Progenitor cell of endocrine pancreas (in vitro differentiated cells): ENCODE measurements at places on chromosomes 2 and 18. TPM values are rescaled to one million over a fixed set of nuclear protein-coding genes. Genes with fewer than 3 reads are reported as not detected.

DNA sequence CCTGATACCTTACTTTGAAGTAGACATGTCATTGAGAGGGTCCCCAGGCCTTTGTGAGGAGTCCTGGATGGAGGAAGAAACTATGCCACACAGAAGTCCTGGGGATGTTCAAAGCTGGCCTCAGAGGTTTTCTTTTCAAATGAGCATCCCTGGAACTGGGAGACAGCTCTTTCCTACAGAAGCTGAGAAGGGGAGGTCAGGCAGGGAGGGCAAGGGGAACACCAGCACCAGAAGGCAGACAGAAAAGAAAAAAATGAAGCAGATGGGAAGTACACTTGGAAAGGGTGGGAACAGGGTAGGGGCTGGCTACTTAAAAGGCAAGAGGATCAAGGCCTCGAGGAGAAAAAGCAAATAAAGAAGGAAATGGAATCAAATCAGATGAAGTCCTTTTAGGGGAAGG, 120.0 kb downstream of the FMNL2 start:
- peak overlapping the region; percentile 20 for H3K4me3 ChIP-seq
- H3K27ac ChIP-seq: peak overlapping the region; percentile 87
- peaks cover 3% of the 10 kb centered on the region for H3K36me3 ChIP-seq
- peaks cover 42% of the 10 kb centered on the region for H3K4me1 ChIP-seq
- DNase-seq: no peak

DNA sequence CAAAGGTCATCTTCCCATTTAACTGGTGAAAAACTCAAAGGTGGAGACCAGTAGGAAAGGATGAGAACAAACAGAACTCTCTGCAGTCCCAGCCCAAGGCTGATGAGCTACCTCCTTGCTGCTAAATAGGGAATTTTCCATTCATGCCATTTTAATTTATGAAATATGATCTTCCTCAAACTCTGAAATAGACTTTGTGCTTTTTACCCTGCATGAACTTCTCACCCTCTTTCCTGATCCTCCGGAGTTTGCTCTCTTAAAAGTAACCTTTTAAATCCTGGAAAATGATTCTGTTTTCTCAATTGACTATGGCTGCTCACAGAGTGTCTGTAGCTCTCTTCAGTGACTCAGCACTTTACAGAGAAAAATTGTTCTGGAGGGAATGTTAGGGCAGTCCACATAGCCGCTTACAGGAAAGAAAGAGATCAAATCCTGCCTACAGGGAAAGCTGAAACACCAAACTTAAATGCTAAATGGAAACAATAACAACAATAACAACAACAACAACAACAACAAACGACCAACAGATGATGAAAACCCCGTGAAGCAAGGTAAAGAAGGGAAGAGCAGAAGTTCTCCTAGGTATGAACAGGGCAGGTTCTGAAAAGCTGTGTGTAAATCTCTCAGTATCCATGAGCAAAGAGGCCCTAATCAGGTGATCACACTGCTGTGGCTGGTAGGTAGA, 79.8 kb upstream of the SESTD1 start:
- DNase-seq: no peak
- H3K27ac ChIP-seq: peak overlapping the region; percentile 53
- no peak overlapping the region for H3K4me3 ChIP-seq
- no peaks in the 10 kb centered on the region for H3K36me3 ChIP-seq
- peaks cover 9% of the 10 kb centered on the region for H3K4me1 ChIP-seq
- no peaks in the 10 kb centered on the region for H3K27me3 ChIP-seq

- H3K4me1 ChIP-seq: peaks cover 3% of the 10 kb centered on the region
- no peaks in the 10 kb centered on the region for H3K36me3 ChIP-seq
- H3K27me3 ChIP-seq: no peaks in the 10 kb centered on the region
- H3K4me3 ChIP-seq: no peak overlapping the region
- no peak for DNase-seq
- no peak overlapping the region for H3K27ac ChIP-seq
Observed at GRCh38 chr18:3332376-3332775, 70.4 kb downstream of the MYL12B start.

GRCh38 chr2:177031438-177032180, 181.0 kb upstream of the HNRNPA3 start:
- DNase-seq: no peak
- H3K4me3 ChIP-seq: no peak overlapping the region
- H3K27ac ChIP-seq: no peak overlapping the region
- peaks cover 10% of the 10 kb centered on the region for H3K4me1 ChIP-seq
- no peaks in the 10 kb centered on the region for H3K36me3 ChIP-seq
- H3K27me3 ChIP-seq: peaks cover 20% of the 10 kb centered on the region

DNA sequence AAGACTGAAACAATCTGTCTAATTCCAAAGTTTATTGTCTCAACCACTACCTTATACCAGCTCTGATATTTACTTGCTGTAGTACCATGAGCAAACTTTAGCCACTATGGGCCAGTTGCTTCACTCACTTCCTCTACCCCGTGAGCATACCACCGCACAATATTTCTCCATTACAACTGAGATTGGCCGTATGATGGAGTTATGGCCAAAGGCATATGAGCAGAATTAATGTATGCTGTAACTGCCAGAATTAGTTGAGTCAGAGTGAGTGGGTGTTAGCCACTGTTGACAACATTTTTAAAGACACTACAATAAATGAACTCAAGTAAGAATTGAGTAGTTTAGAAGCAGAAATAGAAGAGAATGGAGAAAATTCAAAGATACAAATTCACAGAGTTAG, 69.7 kb downstream of the LRATD1 start:
- no peaks in the 10 kb centered on the region for H3K27me3 ChIP-seq
- no peaks in the 10 kb centered on the region for H3K4me1 ChIP-seq
- no peak for DNase-seq
- H3K27ac ChIP-seq: no peak overlapping the region
- no peaks in the 10 kb centered on the region for H3K36me3 ChIP-seq
- H3K4me3 ChIP-seq: no peak overlapping the region

DNA sequence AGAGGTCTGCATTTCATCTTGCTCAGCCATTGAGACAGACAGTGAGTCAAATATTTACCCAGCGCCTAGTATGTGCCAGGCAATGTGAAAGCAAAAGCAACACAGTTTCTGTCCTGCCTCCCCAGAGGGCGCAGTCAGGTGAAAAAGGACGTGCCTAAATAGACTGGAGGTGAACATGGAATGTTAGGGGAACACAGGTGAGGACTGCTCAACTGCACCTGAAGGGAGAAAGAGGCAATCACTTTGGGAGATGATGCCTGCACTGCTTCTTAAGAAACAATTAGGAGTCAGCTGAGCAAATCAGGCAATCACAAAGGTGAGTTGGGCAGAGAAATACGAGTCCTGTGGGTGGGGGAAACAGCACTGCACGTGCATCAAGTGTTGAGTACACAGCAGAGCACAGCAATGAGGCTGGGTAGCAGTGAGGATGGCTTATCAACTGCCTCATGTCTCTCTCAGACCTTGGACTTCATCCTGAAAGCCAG, 218.3 kb upstream of the SMAD7 start:
- peaks cover 7% of the 10 kb centered on the region for H3K36me3 ChIP-seq
- no peak for DNase-seq
- no peak overlapping the region for H3K27ac ChIP-seq

GRCh38 chr18:59159986-59160385, 20.3 kb downstream of the SEC11C start:
- no peak overlapping the region for H3K4me3 ChIP-seq
- no peak for DNase-seq
- H3K4me1 ChIP-seq: peaks cover 3% of the 10 kb centered on the region
- no peak overlapping the region for H3K27ac ChIP-seq
- H3K27me3 ChIP-seq: no peaks in the 10 kb centered on the region

DNA sequence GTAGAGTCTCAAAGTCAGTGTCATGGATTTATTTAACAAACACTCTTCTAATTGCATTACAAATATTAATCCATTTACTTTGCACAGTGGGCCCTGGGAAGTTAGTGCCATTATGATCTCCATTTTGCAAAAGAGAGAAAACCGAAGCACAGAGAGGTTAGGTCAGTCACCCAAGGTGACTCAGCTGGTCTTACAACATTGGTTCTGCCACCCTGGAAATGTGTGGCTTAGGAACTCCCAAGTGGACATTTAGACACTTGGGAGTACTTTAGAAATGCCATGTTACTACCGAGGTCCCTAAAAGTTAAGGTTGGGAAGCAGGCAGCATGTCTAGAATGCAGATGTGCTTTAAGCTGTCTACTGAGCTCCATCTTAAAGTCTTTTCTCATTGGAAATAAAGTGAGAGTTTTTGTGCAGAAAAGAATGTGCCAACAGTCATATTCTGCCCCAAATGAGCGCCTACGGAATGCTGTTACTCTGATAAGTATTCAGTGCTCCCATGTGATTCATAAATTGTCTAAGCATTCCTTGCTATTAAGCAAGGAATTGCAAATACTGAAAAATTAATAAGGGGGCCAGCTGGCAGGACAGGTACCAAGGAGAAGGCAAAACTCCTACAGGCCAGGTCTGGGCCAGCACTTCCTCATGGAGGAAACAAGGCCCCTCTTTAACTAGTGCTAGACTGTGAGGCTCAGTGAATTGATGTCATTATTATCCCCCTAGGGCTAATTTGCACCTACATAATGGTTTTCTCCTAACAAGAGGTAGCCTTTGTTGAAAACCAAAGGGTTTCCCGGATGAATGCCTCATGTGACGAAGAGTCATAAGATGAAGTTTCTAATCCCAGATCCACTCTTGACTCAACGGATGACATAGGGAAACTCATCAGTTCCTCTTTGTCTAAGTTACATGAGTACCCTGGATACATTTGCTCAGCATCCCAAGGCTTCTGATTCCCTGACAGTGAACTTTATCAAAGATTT, 16.3 kb downstream of the NRP2 start:
- H3K4me1 ChIP-seq: peaks cover 16% of the 10 kb centered on the region
- H3K4me3 ChIP-seq: no peak overlapping the region
- DNase-seq: no peak
- peaks cover 28% of the 10 kb centered on the region for H3K27me3 ChIP-seq
- H3K36me3 ChIP-seq: no peaks in the 10 kb centered on the region

DNA sequence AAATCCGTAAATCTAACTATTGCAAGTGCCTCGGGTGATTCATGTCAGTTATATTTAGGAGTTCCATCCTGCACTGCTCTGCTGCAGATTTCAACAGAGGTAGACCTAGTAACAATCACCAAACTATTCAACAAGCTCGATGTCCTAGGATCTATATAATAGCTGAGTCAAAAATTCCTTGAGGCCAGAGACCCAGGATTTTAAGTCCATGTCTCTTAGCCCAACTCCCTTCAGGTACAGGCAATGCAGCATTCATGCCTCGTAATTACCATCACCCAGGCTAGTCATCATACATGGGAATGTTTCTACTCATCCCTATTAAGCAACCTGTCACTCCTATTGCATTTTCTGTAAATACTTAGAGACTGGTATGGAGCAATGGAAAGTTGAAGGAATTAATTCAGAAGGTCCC, 729 bp downstream of the TM4SF20 start:
- H3K4me1 ChIP-seq: no peaks in the 10 kb centered on the region
- H3K27ac ChIP-seq: no peak overlapping the region
- H3K36me3 ChIP-seq: no peaks in the 10 kb centered on the region
- DNase-seq: no peak
- H3K27me3 ChIP-seq: no peaks in the 10 kb centered on the region

GRCh38 chr2:23769364-23769763, 157.6 kb downstream of the ATAD2B start:
- H3K4me3 ChIP-seq: no peak overlapping the region
- H3K36me3 ChIP-seq: peaks cover 33% of the 10 kb centered on the region
- H3K27ac ChIP-seq: no peak overlapping the region

DNA sequence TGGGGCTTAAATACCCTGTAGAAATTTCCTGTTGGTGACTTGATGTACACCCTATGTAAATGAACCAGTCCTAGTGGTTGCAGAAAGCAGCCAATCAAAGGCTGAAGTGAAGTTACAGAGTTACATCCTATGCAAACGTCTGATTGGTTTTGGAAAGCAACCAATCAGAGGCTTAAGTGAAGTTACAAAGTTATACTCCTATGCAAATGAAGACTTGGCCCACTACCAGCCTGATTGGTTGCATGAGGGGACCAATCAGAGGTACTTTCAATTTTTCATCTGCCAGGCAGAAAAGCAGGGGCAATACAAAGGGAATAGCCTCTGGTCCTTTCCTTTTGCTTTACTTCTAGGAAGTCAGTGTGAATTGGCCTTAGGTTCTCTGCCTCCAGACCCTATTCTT, 13.6 kb upstream of the ZNF397 start:
- no peaks in the 10 kb centered on the region for H3K36me3 ChIP-seq
- peak overlapping the region; percentile 53 for H3K27ac ChIP-seq
- no peak for DNase-seq
- no peaks in the 10 kb centered on the region for H3K27me3 ChIP-seq
- H3K4me1 ChIP-seq: peaks cover 4% of the 10 kb centered on the region

GRCh38 chr2:142176941-142177340, 46.1 kb upstream of the LRP1B start:
- H3K36me3 ChIP-seq: no peaks in the 10 kb centered on the region
- no peak overlapping the region for H3K27ac ChIP-seq
- H3K4me3 ChIP-seq: no peak overlapping the region

DNA sequence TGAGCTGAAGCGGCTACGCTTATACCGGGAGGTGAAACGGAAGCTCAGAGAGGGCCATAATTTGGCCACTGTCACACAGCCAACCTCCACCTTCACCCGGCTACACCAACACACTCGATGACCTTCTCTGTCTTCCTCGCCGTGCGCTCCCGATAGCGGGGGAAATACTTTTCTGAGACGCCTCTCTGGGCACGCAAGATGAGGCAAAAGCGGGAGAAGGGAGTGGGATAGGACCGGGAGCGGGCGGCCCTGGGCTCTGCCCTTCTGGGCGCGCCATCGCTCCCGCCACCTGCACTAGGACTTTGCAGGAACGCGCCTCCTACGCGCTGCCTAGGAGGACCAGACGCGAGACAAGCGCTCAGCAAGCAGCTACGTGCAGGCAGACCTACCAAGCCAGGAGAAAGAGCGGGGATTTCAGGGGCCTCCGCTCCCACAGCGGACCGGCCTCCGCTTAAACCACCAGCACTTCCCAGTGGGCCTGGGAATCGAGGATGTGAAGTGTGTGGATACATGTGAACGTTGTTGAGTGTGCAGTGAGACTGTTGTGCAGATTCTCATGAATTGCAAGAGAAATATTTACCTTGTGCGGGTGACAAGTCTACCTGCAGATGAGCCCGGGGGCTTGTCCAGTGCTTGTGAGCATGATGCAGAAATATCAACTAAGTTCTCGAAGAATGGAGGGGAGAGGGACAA, 11.4 kb downstream of the SIX3 start:
- H3K27me3 ChIP-seq: peaks cover 91% of the 10 kb centered on the region
- no peak overlapping the region for H3K27ac ChIP-seq
- peaks cover 17% of the 10 kb centered on the region for H3K4me1 ChIP-seq

GRCh38 chr18:37282386-37283037, 283.1 kb downstream of the CELF4 start:
- H3K36me3 ChIP-seq: no peaks in the 10 kb centered on the region
- H3K27ac ChIP-seq: no peak overlapping the region
- H3K4me1 ChIP-seq: no peaks in the 10 kb centered on the region
- H3K27me3 ChIP-seq: peaks cover 8% of the 10 kb centered on the region
- no peak overlapping the region for H3K4me3 ChIP-seq

- no peak overlapping the region for H3K4me3 ChIP-seq
- H3K4me1 ChIP-seq: peaks cover 8% of the 10 kb centered on the region
- no peak for DNase-seq
- no peaks in the 10 kb centered on the region for H3K36me3 ChIP-seq
- H3K27ac ChIP-seq: no peak overlapping the region
Observed at GRCh38 chr2:45770811-45771210, 119.3 kb downstream of the PRKCE start.

Gene HOXD13
- not detected in 2 replicates for total RNA-seq

Gene RSAD2
- 4.4 and 5.3 TPM in 2 replicates for total RNA-seq

Gene ACVR1
- total RNA-seq: 23.7 and 24.3 TPM in 2 replicates

Gene PSMA8
- total RNA-seq: 0.29 TPM in 1 of 2 replicates, not detected in the other

Gene ANKRD23
- total RNA-seq: 6.1 and 8.3 TPM in 2 replicates
